ENCODE measurements at places on chromosomes 1 and 21.
A peak's percentile ranks its signal among the peaks of the same experiment; 100 is the strongest.

GRCh38 chr1:20212685-20213331 is 26.5 kb upstream of the PLA2G2C start:
- peak; percentile 35 for DNase-seq

- no peak for DNase-seq
Measured at GRCh38 chr1:16621300-16621658, 7.9 kb upstream of the NBPF1 start.

- no peak for DNase-seq
Measured at GRCh38 chr1:171753182-171753581, 11.3 kb upstream of the VAMP4 start.

DNA sequence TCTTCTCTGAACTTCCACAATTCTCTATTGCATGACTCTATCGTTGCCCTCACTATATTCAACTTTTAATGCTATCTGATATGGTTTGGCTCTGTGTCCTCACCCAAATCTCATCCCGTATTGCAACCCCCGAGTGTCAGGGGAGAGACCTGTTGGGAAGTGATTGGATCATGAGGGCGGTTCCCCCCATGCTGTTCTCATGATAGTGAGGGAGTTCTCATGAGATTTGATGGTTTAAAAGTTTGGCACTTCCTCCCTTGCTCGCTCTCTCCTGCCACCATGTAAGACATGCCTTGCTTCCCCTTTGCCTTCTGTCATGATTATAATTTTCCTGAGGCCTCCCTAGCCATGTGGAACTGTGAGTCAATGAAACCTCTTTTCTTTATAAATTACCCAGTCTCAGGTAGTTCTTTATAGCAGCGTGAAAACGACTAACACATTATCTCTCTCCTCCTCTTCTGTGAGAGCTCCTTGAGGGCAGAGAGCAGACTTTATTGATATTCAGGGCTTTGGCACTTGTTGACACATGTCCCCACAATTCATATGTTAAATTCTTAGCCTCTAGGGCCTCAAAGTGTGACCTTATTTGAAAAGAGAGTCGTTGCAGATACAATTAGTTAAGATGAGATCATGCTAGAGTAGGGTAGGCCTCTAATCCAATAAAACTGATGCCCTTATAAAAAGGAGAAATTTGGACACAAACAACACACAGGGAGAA is 52.1 kb downstream of the ADCY10 start:
- no peak for DNase-seq

DNA sequence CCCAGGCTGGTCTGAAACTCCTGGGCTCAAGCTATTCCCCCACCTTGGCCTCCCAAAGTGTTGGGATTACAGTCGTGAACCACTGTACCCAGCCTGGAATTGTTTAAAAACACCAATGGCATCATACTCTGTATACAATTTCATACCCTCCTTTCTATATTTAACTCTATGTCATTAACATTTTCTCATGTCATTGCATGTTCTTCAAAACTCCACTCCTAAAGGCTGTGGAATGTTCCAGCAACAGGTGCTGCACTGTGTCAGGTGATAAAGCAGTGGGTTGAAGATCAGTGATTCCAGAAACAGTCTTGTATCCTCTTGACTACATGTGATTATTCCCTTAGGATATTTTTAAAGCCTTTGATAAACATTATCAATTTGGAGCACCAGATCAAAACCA is 36.7 kb upstream of the GRHL3 start:
- no peak for DNase-seq

GRCh38 chr21:32974653-32975052 is 51.1 kb upstream of the OLIG2 start:
- no peak for DNase-seq

- no peak for DNase-seq
Measured at GRCh38 chr1:113834716-113835115, 22.4 kb upstream of the RSBN1 start.

DNA sequence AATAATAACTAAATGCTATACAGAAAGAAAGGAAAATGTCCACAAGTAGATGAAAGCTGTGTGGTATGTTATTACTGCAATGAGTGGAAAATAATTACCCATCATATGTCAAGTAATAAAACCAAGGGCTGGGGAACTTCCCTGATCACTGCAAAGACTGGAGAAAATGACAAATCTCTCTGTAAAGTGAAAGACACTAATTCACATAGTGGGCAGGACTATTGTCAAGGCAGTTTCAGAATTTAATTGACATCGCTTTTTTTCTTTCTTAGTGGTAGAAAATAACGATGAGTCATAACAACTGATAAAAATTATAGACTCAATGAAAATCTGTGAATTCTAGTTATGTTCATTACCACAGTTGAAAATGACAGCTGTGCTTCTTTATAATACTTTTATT is 153.7 kb upstream of the ST6GALNAC5 start:
- DNase-seq, result no peak

DNA sequence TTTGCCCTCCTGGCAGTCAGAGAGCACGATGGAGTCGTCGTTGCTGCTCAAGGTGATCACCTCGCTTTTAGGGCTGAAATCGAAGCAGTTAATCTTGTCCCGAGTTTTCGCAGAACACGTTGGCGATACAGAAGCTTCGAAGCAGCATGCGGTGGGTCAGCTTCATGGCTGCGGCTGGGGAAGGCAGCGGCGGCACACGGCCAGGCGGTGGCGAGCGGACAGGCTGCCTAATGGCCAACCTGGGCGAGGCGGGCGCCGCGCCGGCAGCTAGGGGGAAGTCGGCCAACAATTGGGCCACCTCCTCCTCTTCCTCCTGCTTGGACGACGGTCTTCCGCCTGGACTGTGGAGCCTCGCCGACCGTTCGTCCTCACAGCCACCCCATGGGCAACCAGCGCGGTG is 34.8 kb downstream of the CDC7 start:
- no peak for DNase-seq

Data from stimulated activated CD4-positive, alpha-beta T cell treated with anti-CD3 and anti-CD28 coated beads, Interleukin-4, amount 100 ng/mL, for 4 hours (primary cell).